ENCODE measurements at places on chromosomes 7 and 10.
A peak's percentile ranks its signal among the peaks of the same experiment; 100 is the strongest.

GRCh38 chr10:48522011-48522765 lies 82.7 kb downstream of the ARHGAP22 start:
- DNase-seq = no peak

GRCh38 chr10:120768227-120768626 lies 82.9 kb upstream of the WDR11 start:
- peak; percentile 24 for DNase-seq

- DNase-seq = no peak
Measured at GRCh38 chr7:117992635-117993376, 119.6 kb upstream of the CTTNBP2 start.

GRCh38 chr7:16078076-16078952 lies 343.0 kb downstream of the CRPPA start:
- peak; percentile 77 for DNase-seq

DNA sequence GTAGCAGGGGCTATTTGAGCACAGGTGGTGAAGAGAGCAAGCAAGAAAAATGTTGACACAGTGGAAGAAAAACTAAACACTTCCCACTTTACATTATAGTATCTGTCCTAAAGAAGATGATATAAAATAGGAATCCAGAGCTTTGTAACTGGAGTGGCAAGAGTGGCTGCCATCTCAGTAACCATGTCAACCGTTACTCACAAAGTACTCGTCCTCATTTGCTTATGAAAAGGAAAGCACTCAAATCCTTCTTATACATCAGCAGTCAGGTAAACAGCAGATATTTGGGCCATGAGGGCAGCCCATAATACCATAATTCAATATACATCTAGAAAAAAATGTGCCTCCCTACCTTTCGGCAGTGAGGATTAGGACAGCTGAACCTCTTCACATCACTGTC lies 70.1 kb downstream of the RNF216 start:
- DNase-seq = no peak

GRCh38 chr7:44154703-44155102 lies 13.6 kb upstream of the MYL7 start:
- no peak for DNase-seq

DNA sequence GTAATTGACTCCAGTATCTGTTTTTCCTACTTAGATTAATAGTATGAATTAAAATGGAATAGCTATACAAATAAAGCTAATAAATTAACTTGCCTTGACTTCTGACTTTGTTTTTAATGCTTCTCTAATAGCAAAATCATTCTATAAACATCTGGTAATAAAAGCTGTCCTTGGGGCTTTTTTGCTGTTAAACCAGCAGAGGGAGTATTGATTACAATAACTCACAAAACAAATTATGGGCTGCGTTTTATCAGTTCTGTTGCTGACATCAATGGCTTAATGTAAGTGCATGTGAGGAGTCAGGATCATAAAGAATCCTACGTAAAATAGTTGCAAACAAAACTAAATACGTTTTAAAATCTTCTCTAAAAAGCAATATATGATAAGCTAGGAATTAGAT lies 667.8 kb downstream of the PCDH15 start:
- DNase-seq = no peak

DNA sequence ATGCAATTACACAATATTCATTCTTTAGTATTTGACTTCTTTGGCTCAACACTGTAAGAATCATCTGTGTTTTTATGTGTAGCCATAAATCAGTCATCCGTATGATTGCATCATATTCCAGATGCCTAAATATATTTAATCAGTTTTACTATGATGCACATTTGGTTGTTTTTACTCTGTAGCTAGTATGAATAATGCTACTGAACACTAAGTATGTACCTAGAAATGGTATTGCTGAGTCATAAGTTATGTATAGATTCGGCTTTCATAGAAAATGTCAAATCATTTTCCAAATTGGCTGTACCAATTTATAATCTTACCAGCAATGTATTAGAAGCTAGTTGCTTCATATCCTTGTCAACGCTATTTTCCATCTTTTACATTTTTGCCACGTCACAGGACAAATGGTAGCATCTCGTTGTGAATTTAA lies 197.3 kb upstream of the PLXNA4 start:
- no peak for DNase-seq

DNA sequence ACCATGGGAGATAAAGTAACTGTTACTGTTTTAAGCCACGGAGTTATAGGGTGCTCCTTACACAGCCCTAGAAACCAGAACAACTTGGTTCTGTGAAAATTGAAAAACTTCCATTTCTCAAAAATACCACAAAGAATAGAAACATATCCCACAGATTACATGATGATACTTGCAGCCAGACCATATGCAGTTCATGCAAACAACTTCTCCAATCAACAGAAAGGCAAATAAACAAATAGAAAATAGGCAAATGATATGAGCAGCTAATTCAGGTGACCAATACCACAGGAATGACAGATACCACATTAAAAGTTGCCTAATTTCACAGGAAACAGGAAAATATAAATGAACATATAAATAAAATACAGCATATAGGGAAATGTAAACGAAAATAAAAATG lies 297.5 kb downstream of the HTR7 start:
- DNase-seq = no peak

DNA sequence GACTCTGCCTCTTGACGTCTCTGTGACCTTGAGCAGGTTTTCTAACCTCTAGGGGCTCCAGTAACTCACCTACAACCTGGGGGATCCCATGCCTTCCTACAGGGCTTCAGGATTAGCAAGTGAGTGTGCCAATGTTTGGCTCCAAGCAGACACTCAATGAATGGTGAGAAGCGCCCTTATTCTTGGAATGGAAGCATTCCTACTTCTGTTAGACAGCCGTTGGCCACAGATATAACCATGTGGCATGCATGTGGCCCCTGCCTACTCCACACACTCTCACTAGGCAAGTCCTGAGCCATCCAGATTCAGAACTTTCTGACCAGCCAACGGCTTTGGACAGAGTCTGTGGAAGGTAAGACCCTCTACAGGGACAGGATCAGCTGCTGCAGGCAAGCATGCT lies 108.9 kb upstream of the LYZL2 start:
- DNase-seq = no peak

GRCh38 chr10:31124852-31125251 lies 93.2 kb upstream of the ZNF438 start:
- no peak for DNase-seq

DNA sequence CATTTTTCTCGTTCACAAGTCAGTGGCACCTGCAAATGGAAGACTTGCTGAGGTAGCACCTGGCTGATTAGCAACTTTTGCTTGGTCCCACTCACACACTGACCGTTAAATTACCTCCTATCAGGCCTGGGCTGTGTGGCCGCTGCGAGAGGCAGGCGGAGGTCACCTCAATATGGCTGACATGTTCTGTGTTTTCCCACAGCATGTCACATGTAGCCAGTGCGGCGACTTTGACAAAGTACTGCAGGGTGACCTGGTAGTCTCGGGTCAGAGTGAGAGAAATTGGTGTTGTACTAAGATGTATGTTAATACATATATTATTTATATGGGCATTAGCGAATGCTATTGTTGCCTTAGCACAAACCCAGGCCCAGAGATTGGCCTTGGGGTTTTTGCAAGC lies 307.5 kb downstream of the LRMDA start:
- DNase-seq = no peak

- no peak for DNase-seq
Measured at GRCh38 chr7:1724118-1724910, 54.2 kb downstream of the ELFN1 start.

DNA sequence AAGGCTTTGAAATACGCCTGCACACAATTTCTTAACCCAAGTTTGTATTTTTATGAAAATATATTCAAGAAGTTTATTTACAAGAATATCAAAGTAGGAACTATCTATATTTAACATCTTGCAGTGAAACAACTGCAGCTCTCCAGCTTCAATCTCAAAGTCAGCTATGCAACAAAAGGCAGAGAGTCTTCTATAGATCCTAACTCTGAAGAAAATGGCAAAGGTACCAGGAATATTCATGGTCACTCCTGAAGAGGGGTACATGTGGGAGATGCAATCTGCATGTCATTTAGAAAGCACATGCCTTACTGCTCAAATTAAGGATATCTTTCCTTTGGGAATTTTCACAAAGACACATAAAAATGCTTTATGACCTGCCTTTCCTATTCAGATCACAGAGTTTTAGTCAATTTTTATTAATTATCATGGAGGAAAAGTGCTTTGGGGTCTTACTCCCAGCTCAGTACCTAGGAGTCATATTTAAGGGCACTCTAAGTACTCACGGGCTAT lies 1.5 kb downstream of the ANK3 start:
- DNase-seq = no peak

GRCh38 chr10:96890580-96890979 lies 58.5 kb downstream of the LCOR start:
- no peak for DNase-seq

- no peak for DNase-seq
Measured at GRCh38 chr7:2982831-2983230, 60.8 kb downstream of the CARD11 start.

GRCh38 chr10:35223016-35223415 lies 96.4 kb downstream of the CREM start:
- DNase-seq = no peak

DNA sequence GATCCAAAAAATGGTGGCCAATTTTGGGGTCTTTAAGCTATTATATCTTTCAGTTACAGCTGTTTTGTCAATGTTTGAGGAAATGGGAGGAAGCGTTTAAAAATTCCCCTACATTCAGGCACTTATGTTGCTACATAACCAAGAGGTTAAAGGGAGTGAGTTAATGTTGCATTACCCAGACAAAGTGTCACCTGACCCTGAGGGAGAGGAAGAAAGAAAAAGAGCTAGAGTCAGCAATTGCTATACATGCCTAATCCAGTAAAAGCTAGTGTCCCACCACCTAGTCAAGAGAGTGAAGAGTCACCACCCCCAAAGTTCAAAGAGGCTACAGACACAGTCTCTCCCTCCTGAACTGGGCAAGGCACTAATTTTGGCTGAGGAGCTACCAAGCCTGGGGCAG lies 69.5 kb upstream of the ZNF92 start:
- no peak for DNase-seq

DNA sequence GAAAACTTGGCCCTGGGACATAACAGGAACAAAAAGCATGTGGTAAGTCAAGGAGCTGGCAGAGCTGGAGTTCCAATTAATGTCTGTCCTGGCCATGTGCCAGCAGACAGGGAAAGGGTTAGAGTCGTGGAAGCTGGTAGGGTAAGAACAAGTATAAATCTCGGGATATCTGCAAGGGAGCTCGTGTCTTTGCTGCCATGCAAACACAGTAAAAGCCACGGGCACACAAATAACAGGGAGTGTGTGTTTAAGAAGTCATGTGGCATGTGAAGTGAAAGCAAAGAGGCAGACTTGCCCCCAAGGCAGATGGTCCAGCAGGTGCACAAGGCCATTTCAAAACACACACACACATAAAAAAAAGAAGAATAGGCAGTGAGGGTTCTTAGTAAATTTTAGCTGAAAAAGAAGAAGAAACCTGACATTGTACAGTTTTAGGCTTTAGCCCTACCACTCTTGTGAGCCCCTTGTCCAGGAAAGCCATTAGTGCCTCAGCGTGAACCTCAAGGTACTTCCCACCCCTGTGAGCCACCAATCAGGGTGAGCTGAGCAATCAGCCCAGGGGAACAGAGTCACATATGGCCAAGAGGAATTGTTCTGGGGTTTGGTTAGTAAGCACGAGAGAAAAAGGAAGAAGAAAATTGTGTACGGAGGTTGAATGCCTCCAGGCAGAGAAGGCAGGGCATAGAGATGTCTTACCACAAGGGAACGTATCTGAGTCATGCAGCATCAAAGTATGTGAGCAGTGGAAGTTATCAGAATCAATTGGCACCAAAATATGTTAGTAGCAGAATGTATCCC lies 32.8 kb upstream of the ARHGAP12 start:
- peak; percentile 40 for DNase-seq

DNA sequence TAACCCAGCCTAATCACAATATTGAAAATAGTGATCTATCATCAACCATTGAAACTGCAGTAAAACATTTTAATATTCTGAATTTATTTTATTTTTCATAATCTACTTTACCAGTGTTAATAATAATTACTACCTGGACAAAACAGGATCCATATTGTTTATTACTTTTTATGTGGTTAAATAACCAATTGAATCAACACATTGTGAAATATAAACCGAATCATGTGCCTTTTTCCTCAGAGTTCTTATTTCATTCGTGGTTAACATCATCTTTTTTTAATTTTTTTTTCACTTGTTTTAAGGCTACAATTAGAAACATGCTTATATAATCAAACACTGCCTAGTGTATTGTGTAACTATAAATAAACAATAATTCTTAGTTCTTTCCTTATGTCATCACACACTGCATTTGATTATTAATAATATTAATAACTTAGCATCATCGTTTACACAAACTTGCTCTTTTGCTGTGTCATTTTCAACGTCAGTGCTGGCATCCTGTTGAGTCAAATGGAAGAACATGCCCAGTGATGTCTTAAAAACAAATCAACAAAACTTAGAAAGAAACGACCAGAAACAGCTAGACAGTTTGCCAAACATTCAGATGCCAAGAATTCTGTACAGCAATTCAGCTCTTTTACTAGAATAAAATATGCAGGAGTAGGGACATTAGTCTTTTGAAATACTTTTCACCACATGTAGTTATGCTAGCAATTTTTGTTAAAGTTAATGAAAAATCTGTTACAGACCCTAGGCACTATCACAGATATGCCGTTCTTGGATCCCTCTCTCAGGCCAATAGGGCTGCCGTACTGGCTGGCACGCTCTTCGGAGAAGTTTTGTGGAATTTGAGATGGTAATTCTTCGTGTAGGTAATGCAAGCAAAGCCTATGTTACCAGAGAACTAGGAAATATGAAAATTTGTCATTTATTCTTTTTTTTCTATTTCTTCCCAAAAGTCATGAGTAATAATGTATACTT lies 330.4 kb upstream of the SEMA3A start:
- DNase-seq = no peak

GRCh38 chr7:50684713-50685075 lies 98.0 kb downstream of the GRB10 start:
- DNase-seq = no peak
